ENCODE measurements at places on chromosomes 13 and 19.

DNA sequence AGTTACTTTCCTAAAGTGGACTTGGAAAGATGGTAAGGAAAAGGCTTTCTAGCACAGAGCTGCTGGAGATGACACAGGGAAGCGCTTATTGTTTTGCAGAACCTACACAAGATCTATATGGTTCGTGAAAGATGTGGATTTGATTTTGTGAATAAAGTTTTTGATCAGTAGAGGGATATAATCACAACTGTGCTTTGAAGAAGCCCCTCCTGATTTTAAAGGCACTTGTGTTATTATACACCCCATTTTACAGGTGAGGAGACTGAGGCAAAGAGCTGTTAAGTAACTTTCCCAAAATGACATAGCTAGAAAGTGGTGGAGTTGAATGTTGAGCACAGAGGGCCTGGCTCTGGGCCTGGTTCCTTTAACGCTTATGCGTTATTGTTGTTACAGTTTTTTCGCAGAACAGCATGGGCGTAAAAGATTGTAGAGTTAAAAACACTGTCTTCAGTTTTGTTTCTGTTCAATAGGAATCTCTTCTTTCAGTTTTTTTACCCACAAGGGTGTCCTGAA is 1.4 kb downstream of the TDRD3 start:
- DNase-seq = no peak

- DNase-seq = no peak
Measured at GRCh38 chr13:112509190-112509589, 78.8 kb downstream of the TUBGCP3 start.

DNA sequence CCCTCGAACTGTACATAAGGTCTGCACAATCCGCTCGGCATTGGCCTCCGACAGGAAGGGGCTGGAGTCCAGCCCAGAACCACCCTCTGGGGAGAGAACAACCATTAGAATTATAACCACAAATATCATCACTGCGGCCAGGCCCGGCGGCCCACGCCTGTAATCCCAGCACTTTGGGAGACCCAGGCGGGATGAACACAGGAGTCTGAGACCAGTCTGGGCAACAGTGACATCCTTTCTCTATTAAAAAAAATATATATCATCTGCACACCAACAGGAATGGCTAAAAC is 11.4 kb downstream of the COQ8B start:
- no peak for DNase-seq

GRCh38 chr19:19388568-19389555 is 16.6 kb upstream of the GATAD2A start:
- no peak for DNase-seq

GRCh38 chr13:42331009-42331408 is 59.1 kb downstream of the AKAP11 start:
- DNase-seq = no peak

GRCh38 chr19:15291089-15291488 is 41.2 kb downstream of the BRD4 start:
- DNase-seq = no peak

DNA sequence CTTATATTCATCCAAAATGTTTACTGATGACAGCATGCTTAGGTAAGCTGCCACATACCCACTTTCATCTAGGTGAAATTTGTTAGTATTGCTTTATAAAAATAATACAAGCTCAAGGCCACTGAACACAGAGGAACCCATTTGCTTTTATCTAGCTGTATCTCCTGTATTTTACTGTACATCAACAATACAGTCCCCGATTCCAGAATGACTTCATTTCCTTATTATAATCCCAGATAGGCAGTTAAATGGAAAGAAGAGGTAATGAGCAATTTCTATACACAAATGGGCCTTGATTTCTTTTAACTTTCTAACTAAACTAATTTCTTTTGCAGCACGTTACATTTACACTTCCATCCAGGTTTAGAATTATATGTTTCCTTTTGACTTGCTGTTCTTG is 86.2 kb downstream of the SHISA2 start:
- DNase-seq = no peak

DNA sequence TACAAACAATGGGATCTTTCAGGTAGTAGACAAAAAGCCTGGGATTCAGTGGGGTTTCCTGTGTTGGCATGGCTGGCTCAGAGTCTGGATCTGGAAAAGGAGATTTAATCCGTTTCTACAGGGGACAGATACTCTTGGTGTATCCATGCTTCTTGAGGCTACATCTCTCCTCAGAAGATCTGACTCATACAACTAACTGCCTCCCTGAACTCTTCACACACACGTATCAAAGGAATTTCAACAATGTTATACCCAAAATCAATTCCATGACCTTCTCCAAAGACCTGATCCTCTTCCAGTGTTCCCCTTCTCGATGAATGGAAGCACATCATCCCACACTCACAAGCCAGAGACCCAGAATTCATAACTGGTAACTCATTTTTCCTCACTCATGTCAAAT is 435.3 kb upstream of the NBEA start:
- DNase-seq = no peak

DNA sequence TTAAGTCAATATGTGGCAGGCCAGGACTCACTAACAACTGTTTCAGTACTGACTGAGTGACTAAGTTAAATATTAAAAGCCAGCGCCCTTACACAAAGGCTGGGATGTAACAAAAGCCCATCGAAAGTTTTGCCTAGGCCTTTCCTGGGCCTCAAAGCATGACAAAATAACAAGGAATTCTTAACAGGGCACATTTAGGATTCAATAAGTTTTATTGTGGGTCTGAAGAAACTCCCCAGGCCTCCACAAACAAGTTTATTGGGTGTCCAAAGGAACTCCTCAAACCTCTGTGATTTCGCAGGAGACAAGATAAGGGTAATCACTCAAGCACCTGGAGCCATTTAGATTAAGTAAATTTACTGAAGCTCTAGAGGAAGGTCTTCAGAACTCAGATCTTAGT is 130.7 kb upstream of the SGCG start:
- no peak for DNase-seq

- no peak for DNase-seq
Measured at GRCh38 chr13:50757008-50757407, 86.5 kb downstream of the DLEU7 start.

DNA sequence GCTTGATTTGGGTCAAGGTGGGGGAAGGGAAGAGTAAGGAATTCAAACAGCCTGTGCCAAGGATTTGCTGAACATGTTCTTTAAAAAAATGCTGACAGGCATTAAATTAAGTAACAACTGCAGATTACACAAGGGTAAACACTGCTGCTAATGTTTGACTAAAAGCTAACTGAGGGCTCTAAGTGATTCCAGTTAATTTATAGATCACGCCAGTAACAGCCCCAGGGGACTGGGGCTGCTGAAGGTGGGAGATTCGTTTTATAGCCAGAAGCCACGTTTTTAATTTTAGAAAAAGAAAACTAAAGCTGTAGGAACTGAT is 321.7 kb downstream of the DLEU7 start:
- DNase-seq = no peak
